Activated T-cell treated with anti-CD3 and anti-CD28 coated beads, Interleukin-2, amount 50 U/mL, for 72 hours (primary cell): ENCODE measurements at places on chromosomes 16 and 17. TPM values are rescaled to one million over a fixed set of nuclear protein-coding genes. Genes with fewer than 3 reads are reported as not detected.

- peaks cover 2% of the 10 kb centered on the region for H3K36me3 ChIP-seq
- no peaks in the 10 kb centered on the region for H3K4me1 ChIP-seq
- no peak overlapping the region for H3K4me3 ChIP-seq
- DNase-seq: no peak
- H3K27me3 ChIP-seq: no peaks in the 10 kb centered on the region
- H3K27ac ChIP-seq: no peak overlapping the region
Observed at GRCh38 chr16:48963306-48963705, 318.3 kb downstream of the CBLN1 start.

The CDR2L gene
- 0.56 TPM for total RNA-seq

The RNF112 gene
- total RNA-seq: 0.84 TPM

GRCh38 chr17:10635290-10635689 is 21.8 kb downstream of the MYH3 start:
- no peaks in the 10 kb centered on the region for H3K27me3 ChIP-seq
- H3K27ac ChIP-seq: no peak overlapping the region
- H3K4me1 ChIP-seq: no peaks in the 10 kb centered on the region
- H3K4me3 ChIP-seq: no peak overlapping the region

DNA sequence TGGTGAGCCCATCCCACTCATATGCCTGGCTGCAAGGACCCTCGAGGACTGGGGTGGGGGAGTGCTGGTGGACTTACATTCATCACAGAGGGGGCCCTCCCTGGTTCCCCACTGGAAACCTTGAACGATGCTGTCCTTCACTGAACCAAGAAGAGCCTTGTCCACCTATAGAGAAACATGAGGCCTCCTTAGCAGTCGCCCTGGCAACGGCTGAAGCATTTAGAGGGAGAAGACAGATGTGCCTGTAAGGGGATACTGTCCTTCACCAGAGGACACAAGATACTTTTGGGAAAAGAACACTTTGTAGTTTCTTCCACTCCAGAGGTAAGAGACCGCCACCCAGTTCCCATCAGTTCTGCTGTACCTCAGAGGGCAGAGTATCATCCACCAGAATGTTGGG is 6.5 kb downstream of the HIGD1B start:
- no peaks in the 10 kb centered on the region for H3K4me1 ChIP-seq
- no peaks in the 10 kb centered on the region for H3K27me3 ChIP-seq
- no peak for DNase-seq
- peak overlapping the region; percentile 45 for H3K27ac ChIP-seq

GRCh38 chr17:56099649-56100048 is 53.6 kb upstream of the ANKFN1 start:
- no peak overlapping the region for H3K4me3 ChIP-seq
- no peak for DNase-seq
- H3K4me1 ChIP-seq: no peaks in the 10 kb centered on the region

DNA sequence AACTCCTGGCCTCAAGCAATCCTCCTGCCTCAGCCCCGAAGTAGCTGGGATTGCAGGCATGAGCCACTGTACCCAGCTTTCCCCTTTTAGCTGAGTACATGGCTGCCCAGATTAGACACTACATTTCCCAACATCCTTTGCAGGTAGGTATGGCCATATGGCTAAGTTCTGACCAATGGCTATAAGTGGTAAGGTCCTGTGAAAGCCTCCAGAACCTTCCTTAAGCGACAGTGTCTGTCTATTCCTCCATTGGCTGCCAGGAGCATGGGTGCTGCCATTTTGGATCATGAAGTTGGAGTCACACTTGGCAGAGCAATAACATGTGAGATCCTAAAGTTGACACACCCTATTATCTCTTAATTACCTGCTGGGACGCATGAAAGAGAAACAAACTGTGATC is 24.4 kb upstream of the CRHR1 start:
- H3K27me3 ChIP-seq: peaks cover 40% of the 10 kb centered on the region
- H3K36me3 ChIP-seq: no peaks in the 10 kb centered on the region
- no peak for DNase-seq
- no peaks in the 10 kb centered on the region for H3K4me1 ChIP-seq

- peaks cover 4% of the 10 kb centered on the region for H3K27me3 ChIP-seq
- H3K4me3 ChIP-seq: no peak overlapping the region
- no peaks in the 10 kb centered on the region for H3K36me3 ChIP-seq
- no peaks in the 10 kb centered on the region for H3K4me1 ChIP-seq
Observed at GRCh38 chr16:78939597-78939996, 660.9 kb downstream of the MAF start.

DNA sequence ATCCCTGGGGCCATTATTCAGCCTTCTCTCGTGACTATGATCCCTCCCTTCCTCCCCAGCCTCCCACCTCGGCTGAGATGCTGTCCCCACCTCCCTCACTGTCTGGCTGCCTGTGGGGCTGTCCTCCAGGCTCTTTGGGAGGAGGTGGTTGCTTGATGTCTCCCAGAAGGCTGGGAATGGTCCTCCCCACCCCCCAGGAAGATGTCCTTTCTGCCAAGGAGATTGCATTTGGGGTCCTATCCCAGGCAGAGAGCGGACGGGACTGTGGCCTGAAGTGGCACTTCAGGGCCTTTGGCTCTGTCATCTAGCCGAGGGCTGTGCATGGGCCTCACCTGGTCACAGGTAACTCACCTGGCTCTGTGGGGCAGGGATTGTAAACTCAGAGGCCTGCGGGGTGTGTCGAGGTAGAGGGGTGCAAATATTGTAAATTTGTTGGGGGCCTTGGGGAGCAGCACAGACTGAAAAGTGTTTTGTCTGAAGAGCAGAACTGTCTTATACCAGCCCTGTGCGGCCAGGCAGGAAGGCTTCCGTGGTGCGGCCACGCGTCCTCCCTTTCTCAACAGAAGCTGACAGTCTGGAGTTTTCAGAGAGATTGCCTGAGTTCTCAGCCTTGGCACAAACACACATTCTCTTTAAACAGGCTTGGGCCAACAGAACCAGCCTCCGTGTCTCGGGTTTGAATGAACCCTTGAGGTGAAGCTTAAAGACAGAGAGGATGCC is 177.9 kb downstream of the SEC14L1 start:
- no peaks in the 10 kb centered on the region for H3K36me3 ChIP-seq
- no peak for DNase-seq
- H3K4me3 ChIP-seq: peak overlapping the region; percentile 85
- H3K4me1 ChIP-seq: peaks cover 38% of the 10 kb centered on the region
- peak overlapping the region; percentile 64 for H3K27ac ChIP-seq
- H3K27me3 ChIP-seq: no peaks in the 10 kb centered on the region

The TPSG1 gene
- total RNA-seq: not detected

GRCh38 chr17:40072040-40072734 is 9.4 kb downstream of the THRA start:
- no peak overlapping the region for H3K27ac ChIP-seq
- no peaks in the 10 kb centered on the region for H3K27me3 ChIP-seq
- no peak overlapping the region for H3K4me3 ChIP-seq
- peaks cover 52% of the 10 kb centered on the region for H3K4me1 ChIP-seq

DNA sequence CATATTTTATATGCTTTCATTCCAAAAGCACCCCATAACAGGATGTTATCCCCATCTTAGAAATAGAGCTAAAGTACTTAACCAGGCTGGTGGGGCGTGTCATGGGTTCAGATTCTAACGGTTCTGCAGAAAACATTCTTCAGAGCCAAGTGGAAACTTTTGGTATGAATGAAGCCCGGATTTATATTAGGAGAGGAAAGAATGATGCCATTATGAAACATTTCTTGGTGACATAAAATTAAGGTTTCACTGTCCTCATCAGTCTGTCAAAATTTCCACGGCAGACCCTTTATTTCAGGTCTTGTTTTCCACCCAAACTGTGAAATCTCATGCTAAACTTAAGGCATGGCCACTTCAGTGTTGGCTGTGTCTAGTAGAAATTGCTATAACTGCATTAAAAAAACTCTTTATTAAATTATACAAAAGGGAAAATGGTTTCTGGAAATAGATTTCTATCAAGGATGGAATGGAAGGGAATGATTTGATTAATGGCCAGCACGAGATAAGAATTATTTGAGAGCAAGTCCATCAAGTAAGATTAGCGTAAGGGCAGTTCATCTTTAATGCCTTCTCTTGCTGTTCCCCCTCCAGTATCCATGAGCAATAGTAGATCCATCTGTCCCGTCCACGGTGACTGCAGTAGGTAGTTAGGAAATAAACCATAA is 11.7 kb downstream of the PRKCA start:
- H3K27me3 ChIP-seq: no peaks in the 10 kb centered on the region
- peak overlapping the region; percentile 88 for H3K27ac ChIP-seq
- peaks cover 94% of the 10 kb centered on the region for H3K4me1 ChIP-seq
- peak overlapping the region; percentile 88 for H3K4me3 ChIP-seq

The MYH8 gene
- not detected for total RNA-seq

The SPNS3 gene
- 44.9 TPM for total RNA-seq

GRCh38 chr16:82452004-82452756 is 174.6 kb upstream of the CDH13 start:
- H3K4me3 ChIP-seq: no peak overlapping the region
- no peaks in the 10 kb centered on the region for H3K4me1 ChIP-seq
- no peaks in the 10 kb centered on the region for H3K36me3 ChIP-seq
- H3K27me3 ChIP-seq: no peaks in the 10 kb centered on the region
- DNase-seq: no peak

GRCh38 chr16:49356728-49357488 is 16.7 kb upstream of the C16orf78 start:
- no peak for DNase-seq
- H3K27ac ChIP-seq: no peak overlapping the region
- no peaks in the 10 kb centered on the region for H3K36me3 ChIP-seq
- H3K27me3 ChIP-seq: peaks cover 14% of the 10 kb centered on the region
- H3K4me1 ChIP-seq: no peaks in the 10 kb centered on the region

The SAMD14 gene
- total RNA-seq: 3.3 TPM
